Stimulated activated CD8-positive, alpha-beta memory T cell treated with anti-CD3 and anti-CD28 coated beads, Interleukin-4, amount 100 ng/mL, for 48 hours (primary cell): ENCODE measurements at places on chromosomes 4 and X.

GRCh38 chrX:119252716-119253115, 16.6 kb downstream of the PGRMC1 start:
- DNase-seq: no peak

- no peak for DNase-seq
These were observed 46.3 kb downstream of the SPANXD start for GRCh38 chrX:141652286-141652685.

GRCh38 chrX:107589243-107589642, 39.1 kb upstream of the PRPS1 start:
- DNase-seq: no peak

DNA sequence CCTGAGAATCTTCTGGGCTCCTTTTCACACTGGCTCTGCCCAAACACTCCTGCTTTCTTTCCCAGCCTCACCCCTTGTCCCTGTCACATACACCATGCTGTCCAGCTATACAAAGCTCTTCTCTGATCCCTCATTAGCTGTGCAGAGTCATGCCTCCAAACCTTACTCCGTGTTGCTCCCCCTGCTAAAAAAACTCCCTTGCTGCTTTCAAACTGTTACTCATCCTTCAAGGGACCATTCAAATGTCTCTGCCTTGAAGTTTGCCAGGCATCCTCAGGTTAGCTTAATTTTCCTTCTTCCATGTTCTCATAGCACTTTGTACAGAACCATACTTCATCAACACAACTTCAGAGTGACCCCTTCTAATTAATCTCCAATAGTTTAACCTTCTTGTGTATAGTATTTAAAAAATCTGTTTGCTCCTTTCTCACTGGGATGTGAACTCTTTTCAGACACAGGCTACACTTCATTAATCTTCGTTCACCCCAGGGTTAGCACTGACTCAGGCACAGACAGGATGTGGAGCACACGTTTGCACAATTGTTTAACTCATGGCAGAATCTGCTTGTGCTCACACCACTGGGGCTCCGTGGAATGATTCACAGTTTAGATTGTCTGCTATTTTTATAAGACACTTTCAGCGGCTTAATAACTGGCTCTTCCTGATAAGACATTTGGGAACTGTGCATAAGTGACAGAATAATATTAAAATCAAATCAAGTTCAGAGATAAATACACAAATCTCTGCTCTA, 21.4 kb upstream of the SEL1L3 start:
- DNase-seq: no peak

DNA sequence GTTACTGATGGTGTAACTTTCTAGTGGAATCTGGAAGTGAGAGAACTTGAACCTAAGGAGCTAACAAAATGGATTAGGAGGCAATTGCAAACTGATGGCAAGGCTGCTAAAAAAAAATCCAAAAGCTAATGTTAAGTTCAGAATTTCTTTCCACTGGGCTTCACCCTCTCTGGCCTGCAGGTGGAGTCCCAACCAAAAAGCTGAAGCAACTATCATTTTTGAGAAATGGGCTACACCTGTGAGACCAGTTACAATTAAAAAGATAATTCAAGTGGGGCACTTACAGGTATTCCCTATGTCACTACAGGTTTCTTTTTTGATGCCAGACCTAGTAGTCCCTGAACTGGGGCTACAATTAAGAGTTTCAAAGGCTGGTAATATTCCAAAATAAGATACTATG, 142.1 kb upstream of the FTHL17 start:
- DNase-seq: no peak

DNA sequence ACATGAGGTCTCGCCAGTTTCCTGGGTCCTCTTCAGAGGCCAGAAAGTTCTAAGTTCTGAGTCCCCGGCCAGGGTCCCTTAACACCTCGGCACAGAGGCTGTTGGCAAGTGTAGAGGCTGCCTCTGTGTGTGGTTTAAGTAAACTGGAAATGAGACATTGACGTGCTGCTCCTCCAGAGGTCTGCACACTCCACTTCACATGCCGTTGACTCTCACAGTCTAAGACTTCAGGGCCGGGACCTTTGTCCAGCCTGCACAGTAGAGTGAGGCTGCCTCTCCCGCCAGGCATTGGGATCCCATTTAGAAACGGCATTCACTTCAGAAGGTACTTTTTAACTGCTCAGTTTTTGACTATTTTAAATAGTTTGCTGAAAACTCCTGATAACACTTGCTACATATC, 10.6 kb upstream of the TADA2B start:
- no peak for DNase-seq

- DNase-seq: no peak
These were observed 334.0 kb upstream of the NDST3 start for GRCh38 chr4:117700111-117700892.

DNA sequence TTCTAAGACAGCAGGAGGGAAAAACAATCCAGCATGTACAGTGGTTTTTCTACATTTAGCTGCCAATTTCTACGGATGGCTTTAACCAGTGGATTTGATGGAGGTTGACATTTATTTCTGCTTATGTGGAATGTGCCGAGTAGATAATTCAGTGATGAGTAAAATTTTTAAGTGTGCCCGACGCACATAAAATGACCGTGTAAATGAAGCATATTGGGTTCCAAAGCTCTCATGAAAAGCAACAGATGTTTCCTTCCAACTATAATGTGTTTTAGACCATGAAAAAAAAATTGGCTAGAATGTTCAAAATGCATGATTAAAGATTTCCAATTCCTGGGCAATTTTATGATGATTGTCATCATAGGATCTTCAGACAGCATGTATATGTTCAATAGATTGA, 14.1 kb downstream of the INPP4B start:
- DNase-seq: no peak

- no peak for DNase-seq
These were observed 15.2 kb downstream of the CAPN6 start for GRCh38 chrX:111254896-111255693.

DNA sequence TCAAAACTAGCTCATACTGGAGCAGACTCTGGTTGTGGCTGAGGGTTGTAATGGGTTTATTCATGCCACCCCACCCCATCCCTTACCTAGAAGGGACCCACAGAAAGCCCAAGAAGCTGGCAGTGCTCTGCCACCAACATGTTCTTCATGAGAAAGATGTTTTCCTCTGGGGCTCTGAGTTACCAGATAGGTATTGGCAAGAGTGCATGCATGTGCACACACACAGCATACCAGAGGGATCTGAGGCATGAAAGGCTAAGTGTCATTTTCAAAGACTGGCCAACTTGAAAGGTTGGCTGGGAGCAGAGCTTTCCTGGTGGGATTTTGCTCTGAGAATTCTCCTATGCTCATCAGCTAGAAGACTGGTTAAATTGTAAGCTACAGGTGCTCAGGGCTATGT, 65.2 kb downstream of the PHOX2B start:
- no peak for DNase-seq

- no peak for DNase-seq
These were observed 81.9 kb upstream of the HPGD start for GRCh38 chr4:174604198-174604597.

GRCh38 chr4:185912779-185913178, 100.8 kb upstream of the SORBS2 start:
- no peak for DNase-seq

DNA sequence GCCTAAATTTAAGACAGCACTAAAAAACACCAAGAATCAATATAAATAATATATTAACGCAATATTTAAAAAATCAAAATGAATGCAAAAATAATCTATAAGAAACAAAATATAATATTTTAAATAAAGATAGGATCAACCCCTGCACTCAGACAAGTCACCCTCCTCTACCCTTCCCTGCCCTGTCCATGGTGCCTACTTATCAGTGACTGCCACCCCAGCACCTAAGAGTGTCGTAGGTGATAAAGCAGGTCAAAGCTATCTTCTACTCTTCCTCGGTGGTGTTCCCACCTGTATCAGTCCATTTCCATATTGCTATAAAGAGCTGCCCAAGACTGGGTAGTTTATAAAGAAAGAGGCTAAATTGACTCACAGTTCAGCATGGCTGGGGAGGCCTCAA, 251.9 kb downstream of the STIM2 start:
- DNase-seq: no peak

DNA sequence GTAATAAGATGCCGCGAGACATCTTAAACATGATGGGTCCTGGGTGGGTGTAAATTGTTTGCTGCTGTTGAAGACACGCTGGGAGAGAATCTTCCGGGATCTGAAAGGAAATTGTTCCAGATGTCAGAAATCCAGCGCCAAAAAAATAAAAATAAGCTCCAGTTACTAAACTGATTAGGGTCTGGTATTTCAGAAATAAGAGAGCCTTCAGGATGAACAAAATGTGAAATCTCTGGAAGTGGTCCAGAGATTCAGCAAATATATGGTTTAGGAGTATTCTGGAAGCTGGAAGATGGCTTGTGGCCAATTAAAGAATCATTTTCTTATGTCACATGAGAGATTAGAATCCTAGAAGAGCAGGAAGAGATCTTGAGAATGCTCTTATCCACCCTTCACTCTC, 75.8 kb upstream of the NHS start:
- no peak for DNase-seq

DNA sequence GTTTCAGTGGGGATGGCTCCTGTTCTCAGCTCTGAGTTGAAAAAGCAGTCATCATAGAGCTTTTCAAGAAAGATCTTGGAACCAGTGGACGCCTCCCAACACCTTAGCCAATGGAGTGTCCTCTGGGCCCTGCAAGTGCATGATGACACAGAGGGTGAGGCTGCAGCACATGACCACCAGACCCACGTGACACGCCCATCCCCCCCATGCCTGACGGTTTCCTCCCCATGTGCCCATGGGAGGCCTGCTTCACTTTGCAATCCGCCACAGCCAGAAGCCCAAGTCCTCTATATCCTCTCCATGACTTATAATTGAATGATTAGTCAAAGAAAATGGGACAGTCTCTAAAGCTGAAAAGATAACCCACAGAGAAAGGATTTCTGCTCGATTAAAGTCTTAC, 187.0 kb downstream of the AFAP1 start:
- DNase-seq: no peak

DNA sequence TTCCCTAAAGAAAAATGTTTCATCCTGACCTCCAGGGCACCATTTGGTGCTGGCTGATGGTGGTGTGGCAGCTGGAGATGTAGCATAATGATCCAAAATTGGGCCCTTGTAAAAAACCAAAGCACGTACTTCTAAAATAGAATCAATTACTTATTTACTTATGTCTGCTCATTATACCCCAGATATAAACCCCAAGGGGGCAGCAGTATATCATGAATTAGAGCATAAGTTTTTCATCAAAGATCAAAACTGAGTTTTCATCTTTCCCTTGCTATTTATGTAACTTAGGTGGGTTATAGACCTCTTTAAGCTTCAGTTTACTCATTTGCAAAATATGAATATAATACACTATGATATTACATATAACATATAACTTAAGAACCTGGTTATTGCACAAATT, 241.1 kb downstream of the TACR3 start:
- no peak for DNase-seq

- DNase-seq: no peak
These were observed 895 bp downstream of the ADGRL3 start for GRCh38 chr4:61200916-61201526.

GRCh38 chr4:176209535-176209934, 14.2 kb upstream of the SPATA4 start:
- no peak for DNase-seq

DNA sequence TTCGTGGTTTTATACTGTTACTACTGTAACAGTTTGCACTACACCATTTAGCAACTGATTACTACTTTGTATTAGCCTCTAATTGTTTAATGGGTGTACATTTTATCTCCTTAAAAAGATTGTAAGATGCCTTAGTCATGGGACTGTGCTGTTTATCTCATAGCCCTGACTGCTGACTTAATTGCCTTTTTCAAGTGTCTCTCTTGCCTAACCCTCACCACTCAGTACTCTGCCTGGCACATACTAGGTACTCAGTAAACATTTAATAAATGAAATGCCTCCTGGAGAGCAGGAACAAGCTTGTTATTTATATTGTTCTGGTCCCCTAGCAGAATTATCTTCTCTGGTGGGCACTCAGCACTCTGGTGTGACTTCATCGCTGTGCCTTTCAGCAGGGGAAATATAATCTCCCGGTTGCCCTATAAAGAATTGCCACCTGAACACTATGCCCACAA, 1.7 kb upstream of the STIM2 start:
- DNase-seq: no peak

DNA sequence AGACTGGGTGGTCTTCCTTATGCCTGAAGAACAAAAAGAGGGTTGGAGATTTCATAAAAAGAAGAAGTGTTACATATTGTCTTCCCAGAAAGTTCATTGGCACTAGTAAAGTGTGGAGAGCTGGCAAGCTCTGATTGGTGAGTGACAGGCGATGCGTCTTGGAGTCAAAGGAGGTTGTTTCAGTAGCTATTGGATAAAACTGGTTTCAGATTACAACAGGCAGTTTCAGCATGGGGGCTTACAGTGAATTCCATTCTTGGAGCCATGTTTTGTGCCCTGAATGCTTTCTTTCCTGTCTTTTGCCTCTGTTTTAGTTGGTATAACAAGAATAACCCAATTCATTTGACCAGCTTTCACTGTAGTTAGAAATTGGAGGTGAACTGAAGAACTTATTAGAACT, 750.5 kb downstream of the ADGRL3 start:
- no peak for DNase-seq

DNA sequence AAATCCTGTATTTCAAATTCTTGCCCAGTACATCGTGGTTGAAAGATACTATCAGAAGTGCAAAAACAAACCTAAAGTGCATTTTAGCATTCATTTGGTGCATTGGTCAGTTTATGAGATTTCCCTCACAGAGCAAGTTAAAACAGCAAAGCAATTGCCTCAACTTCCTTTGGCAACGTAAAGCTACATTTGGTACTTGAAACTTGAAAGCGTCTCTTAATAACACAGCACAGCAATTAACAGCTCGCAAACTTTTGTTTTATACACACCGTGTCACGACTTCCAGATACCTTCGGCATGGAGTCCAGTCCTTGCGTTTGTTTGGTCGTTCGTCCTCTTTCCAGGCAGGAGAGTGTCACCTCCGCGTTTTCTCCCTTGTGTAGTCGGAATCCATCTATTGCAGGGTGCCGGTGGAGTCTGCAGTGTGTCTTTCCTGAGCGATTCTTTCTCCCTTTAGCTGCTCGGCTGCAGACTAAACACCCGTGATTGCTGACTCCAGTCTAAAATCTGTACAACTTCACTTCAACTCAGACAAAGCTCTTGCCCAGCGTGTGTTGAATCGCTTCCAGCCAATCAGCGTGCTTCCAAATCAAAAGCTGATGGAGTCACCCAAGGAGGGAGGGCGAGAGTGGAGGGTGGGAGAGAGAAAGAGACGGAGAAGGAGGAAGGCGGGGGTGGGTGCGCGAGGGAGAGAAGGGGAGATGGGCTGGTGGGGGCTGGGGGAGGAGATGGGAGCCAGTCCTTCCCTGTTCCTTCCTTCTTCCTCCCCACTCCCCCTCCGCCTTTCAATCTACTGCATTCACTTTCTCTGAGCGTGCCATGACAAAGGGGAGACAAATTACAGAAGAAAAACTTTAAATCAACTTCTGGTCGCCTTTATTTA, at the start of gene PCDH18:
Gene PCDH18, minus strand, starts transcription at position 509 of the 883 bp plus-strand sequence. Its CDS starts 406 bp downstream, at position 103.
- DNase-seq: no peak

- no peak for DNase-seq
These were observed 391.7 kb upstream of the PITX2 start for GRCh38 chr4:111014537-111014936.
